ENCODE measurements at places on chromosomes 2 and 18.

GRCh38 chr18:48961547-48961946, 10.8 kb upstream of the SMAD7 start:
- no peak for DNase-seq

DNA sequence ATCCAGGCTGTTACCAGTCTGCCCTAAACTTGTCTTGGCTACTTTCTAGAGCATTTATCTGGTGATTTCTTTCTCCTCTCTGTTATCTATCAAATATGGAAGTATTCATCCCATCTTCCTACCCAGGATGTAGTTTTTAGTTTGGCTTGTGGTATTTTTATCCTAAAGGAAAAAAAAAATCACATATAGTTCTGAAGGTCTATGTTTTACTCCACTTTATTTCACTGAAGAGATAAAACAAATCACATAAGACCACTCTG, 62.2 kb downstream of the PXDN start:
- DNase-seq = no peak

DNA sequence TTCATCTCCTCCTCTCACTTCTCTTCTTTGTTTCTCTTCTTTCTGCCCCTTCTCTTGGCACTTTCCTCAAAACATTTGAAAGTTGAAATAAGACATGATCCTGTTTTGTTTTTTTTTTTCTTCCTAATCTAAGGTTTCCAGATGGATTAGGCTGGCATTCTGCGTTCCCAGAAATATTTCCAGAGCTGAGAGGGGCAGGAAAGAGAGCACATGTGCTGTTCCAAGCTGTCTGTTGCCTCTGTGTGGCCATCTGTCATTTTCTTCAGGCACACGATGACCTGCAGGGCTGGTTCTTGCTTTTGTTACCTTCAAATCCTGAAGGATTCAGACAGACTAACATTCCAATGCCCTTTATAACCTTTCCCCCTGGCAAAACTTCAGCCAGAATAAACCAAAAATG, 142.9 kb downstream of the RNF144A start:
- no peak for DNase-seq

- DNase-seq = no peak
Observed at GRCh38 chr2:14602309-14602708, 30.2 kb upstream of the LRATD1 start.

DNA sequence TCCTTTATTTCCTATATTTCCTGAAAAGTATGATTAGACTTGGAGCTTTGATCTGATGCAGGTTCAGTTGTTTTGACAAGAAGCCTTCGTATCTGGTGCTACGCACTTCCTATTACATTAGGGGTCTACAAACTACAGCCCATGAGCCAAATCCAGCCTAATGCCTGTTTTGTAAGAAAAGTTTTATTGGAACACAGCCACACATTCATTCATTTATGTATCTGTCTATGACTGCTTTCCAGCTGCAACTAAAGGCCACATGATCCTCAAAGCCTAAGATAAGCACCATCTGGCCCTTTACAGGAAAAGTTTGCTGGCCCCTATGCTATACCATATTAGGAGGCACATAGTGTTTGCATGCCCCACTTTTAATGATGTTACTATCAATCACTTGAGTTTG, 26.0 kb downstream of the EIF2AK3 start:
- DNase-seq = no peak

DNA sequence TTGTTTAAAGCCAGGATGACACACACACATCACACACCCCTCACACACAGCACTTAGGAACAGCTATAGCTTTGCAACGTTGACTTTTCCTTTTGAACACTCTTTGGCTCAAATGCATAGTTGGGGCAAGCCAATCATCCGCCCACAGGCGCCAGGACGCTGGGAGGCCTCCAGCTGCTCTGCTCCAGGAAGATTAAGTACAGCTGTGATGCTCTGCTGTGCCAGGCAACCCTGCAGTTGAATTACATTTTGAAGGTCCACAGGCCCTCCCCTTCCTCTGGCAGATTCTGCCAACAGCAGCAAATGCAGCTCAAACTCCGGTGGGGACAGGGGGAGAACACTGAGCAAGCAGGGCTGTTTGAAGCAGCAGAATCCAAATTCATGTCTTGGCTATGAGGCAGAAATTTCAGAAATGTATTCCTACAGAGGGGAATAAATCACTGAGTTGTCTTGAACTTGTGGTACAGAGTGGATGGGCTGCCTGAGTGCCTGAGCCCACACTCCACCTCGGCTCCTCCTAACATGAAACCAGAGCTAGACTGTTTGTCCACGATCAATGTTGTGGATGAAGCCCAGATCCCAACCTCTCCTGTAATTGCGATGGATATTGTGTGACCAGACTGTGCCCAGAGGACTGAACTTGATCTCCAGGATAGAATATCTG, 86.5 kb upstream of the PPP1CB start:
- DNase-seq = peak; percentile 67

DNA sequence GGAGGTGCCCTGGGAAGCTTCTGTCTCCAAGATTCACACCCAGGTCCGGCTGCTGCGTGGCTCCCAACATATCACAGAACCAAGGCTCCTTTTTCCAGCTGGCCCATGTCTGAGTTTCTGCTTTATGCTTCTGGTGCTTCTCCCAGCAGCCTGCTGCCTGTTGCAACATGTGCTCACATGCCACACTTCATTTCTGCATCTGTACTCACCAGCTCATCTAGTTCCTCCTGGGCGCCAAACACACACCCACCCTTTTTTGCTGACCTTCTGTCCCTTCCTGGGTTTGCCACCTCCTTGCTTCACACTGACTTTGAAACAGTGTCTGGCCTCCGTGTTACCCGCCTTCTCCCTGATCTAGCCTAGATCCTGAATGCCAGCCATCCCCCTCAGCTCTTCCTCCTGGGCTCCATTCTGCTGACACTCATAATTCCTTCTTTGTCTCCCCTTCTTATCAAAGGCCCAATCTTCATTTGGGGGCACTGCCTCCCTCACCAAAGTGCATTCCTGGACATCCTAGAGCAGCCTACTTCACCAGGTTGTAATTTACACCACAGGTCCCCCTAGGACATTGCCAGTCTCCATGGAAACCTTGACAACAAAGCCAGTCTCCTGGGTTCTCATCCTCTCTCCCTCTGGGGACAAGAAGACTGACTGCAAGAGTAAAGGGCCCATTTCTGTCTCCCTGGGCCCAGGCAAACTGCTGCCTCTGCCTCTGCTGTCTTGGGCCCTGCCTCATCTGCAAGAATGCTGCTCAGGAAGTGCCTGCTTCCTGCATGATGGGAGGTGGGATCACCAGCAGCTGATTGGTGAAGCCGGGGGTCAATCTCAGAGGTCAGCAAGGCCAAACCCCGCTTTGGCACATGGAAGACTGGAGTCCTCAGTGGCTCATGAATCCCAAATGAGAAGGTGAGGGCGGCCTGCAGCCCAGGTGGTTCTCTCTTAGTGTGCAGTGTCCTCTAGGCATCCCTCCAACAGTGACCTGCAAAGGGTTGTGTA, 13.9 kb upstream of the PROM2 start:
- DNase-seq = no peak

GRCh38 chr2:240989451-240990265, 8.8 kb upstream of the SNED1 start:
- DNase-seq = no peak

GRCh38 chr18:31741097-31741735, 19.5 kb downstream of the SLC25A52 start:
- DNase-seq = peak; percentile 4

- no peak for DNase-seq
Observed at GRCh38 chr2:197204519-197205250, 105.9 kb downstream of the ANKRD44 start.

GRCh38 chr2:227479865-227480475, 8.0 kb downstream of the AGFG1 start:
- peak; percentile 45 for DNase-seq

DNA sequence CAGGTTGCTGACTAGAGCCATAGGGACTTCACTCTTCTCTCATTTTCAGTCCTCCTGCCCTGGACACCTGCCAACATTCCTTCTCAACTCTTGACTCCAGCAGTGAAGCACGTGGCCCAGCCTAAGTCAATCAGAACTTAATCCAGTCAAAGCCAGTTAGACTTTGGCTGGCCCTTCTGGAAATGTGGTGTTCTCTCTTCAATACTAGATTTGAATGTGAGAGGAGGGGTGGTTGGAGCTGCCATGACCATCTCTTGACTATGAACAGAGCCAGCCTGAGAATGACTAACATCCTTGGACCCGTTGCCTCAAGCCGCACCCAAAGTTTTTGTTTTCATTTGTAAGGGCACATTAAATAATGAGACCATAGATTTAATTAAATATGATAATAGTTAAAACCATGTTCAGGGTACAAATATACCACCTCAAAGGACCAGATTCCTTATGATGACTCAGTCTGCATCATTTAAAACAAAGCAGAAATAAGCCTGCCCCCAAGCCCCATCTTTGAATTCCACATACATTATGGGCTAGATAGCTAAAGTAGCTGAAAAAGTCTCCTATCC, 49.7 kb upstream of the RASGRP3 start:
- DNase-seq = peak; percentile 91

DNA sequence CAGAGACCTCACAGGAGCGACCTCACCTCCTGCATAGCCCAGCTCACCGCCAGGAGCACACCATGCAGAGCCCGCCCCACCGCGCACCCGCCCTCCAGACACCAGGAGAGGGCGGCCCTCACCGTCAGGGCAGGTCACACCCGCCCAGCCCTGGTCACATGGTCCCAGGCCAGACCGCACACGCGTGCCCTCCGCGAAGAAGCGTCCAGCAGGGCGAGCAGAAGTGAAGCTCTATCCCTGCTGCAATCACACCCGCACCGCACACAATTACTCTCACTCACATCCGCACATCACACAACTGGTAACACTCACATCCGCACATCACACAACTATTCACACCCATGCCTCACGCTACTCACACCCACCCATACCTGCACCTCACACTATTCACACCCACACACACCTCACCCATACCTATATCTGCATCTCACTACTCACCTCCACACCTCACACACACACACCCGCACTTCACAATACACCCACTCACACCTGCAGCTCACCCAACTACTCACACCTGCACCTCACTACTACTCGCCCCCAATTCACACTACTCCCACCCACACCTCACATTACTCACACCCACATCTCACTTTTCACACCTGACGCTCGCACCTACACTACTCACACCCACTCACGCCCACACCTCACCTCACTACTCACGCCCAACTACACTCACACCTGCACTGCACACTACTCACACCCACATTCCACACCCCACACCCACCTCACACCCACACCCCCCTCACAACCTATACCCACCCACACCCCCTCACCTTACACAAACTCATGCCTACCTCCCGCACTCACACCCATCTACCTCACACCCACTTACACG, 242.0 kb downstream of the HDAC4 start:
- no peak for DNase-seq

DNA sequence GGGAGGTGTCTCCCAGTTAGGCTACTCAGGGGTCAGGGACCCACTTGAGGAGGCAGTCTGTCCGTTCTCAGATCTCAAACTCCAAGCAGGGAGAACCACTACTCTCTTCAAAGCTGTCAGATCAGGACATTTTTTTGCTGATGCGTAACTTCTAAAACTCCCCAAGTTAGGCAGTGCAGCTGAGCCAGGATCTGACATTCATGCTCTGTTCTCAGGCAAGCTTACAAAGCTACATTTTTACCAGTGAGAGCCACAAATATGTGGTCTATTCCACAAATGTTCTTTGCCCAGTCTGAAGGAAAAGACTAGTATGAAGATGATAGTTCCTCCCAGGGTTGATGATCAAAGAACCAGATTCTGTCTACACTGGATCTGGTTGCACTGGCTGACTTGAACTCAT, 184.1 kb downstream of the MTCL1 start:
- peak; percentile 22 for DNase-seq

Data from HFFc6 (cell line).